Myocyte (in vitro differentiated cells): ENCODE measurements at places on chromosomes 7 and 10.
A peak's percentile ranks its signal among the peaks of the same experiment; 100 is the strongest.

- no peak for DNase-seq
Observed at GRCh38 chr7:95001815-95002561, 94.6 kb downstream of the PPP1R9A start.

DNA sequence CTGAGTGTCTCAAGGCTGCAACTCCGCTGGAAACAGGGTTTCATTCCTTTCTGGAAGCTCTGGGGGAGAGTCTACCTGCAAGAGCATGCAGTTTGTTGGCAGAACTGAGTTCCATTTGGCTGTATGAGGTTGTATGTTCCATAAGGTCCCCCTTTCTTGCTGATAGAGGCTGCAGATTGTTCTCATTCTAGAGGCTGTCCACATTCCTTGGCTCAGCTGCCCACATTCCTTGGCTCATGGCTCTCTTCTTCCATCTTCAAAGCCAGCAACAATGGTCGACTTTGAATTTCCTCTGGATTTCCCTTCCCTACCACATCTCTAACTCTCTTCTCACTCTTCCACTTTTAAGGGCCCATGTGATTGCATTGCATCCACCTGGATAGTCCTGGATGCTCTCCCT lies 147.3 kb upstream of the CDCA7L start:
- DNase-seq = peak; percentile 49

GRCh38 chr7:99083733-99084132 lies 60.2 kb downstream of the SMURF1 start:
- no peak for DNase-seq

DNA sequence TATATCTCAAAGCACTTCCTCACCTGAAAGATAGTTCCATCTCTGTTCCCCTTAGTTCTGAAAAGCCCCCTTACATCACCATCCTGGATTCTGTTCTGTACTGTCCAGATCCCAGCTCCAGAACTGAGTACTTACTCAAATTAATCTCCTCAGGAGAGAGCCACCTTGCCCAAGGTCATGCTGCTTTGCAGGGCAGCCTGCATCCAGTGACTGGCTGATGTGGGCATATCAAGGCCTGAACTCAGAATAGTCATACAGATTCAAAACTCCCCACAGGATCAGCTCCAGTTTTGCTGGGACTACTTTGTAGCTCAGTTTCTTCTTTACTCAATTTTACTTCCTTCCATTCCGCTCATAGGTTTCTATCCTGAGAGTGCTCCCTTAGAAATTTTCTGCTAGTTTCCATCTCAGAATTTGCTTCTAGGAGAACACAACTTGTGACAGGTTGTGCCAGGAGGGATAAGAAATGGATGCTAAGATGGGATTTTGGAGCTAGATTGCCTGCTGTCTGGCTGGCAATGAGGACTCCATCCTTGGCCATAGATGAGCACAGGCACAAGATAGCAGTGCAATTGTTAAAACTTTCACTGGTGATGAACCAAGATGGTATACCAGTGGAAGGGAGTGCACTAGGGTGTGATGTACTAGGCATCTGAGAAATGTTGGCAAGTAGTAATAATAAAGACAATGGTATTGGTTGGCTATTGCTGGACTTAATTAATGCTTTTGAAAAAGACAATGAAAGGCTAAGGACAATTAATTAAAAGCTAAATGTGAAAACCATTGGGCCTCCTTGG lies 17.3 kb downstream of the SRGN start:
- no peak for DNase-seq

GRCh38 chr10:6464862-6465430 lies 115.1 kb downstream of the PRKCQ start:
- no peak for DNase-seq
